Central memory CD8-positive, alpha-beta T cell (primary cell): ENCODE measurements at places on chromosomes 12 and 14.

GRCh38 chr14:36317650-36318049, 2.8 kb downstream of the MBIP start:
- no peak for DNase-seq
- no peak overlapping the region for H3K4me3 ChIP-seq
- H3K36me3 ChIP-seq = peaks cover 19% of the 10 kb centered on the region
- H3K27ac ChIP-seq = no peak overlapping the region
- H3K4me1 ChIP-seq = peaks cover 33% of the 10 kb centered on the region

DNA sequence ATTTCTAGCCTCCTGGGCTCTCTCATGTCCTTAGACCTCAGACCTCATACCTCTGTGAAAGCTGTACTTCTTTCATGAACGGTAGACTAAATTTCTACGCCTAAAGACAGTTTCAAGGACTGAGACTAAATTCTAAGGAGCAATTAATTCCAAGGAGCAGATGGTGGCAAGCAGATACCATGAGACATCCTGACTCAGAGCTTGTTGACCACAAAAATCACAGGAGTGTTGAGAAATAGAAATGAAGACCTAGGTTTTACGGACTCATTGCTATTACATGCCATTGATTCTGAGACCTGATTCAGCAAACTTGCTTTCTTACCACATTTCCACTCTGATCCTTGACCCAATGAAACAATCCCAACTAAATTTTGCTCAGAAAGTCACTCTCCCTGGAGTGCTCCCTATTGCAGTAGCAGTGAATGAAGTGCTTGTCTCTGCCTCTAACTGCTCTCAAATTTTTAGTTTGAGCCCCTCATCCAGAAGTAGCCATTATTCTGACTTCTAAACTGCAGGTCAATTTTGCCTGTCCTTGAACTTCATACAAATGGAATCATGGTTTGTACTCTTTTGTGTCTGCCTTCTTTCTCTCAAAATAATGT, 52.0 kb downstream of the PEX5 start:
- H3K4me3 ChIP-seq = no peak overlapping the region
- peaks cover 52% of the 10 kb centered on the region for H3K27me3 ChIP-seq
- no peak for DNase-seq
- H3K36me3 ChIP-seq = no peaks in the 10 kb centered on the region

DNA sequence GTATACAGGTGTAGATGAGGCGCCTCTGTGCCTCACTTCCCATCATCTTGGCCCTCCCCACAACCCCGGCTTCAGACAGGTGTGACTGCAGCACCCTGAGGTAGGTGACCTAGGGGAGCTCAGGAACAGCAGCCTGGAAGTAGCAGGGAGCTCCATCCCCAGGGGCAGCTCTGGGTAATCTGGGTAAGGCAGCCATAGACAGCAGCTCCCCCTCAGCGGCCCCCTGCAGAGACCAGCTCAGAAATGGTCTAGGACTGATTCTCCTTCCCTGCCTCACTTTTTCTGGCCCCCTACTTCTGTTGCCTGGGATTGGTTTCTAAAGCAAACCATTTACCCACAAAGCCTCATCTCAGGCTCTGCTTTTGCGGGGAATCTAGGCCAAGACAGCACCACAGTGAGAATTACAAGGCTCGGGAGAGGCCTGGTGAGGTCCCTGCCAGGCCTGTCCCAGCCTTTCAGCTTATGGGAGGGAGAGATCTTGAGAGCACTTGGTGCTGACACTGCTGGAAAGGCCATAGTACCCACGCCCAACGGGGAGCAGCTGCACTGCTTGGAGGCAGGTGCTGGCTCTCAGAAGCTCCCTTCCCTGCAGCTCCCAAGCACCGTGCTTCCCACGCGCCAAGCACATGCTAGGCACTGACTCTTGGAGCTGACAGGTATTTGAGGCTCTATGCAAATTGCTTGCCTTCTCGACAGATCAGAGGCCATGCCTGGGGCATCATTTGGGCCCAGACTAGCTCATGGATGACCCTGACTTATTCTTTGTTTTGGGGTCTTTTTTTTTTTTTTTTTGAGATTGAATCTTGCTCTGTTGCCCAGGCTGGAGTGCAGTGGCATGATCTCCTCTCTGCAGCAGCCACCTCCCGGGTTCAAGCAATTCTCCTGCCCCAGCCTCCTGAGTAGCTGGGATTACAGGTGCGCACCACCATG, 45.1 kb upstream of the TRAF3 start:
- no peaks in the 10 kb centered on the region for H3K27me3 ChIP-seq
- DNase-seq = no peak

GRCh38 chr14:63100552-63100951, 55.3 kb upstream of the KCNH5 start:
- no peaks in the 10 kb centered on the region for H3K4me1 ChIP-seq
- DNase-seq = no peak
- no peaks in the 10 kb centered on the region for H3K36me3 ChIP-seq
- H3K4me3 ChIP-seq = no peak overlapping the region

GRCh38 chr12:120010661-120011230, 21.7 kb downstream of the BICDL1 start:
- peak overlapping the region; percentile 56 for H3K4me3 ChIP-seq
- peaks cover 48% of the 10 kb centered on the region for H3K36me3 ChIP-seq
- DNase-seq = no peak
- H3K27ac ChIP-seq = peak overlapping the region; percentile 99
- peaks cover 83% of the 10 kb centered on the region for H3K4me1 ChIP-seq

GRCh38 chr14:93299416-93299815, 33.4 kb downstream of the BTBD7 start:
- H3K36me3 ChIP-seq = peaks cover 9% of the 10 kb centered on the region
- no peak for DNase-seq
- H3K4me3 ChIP-seq = no peak overlapping the region
- H3K4me1 ChIP-seq = peaks cover 37% of the 10 kb centered on the region

DNA sequence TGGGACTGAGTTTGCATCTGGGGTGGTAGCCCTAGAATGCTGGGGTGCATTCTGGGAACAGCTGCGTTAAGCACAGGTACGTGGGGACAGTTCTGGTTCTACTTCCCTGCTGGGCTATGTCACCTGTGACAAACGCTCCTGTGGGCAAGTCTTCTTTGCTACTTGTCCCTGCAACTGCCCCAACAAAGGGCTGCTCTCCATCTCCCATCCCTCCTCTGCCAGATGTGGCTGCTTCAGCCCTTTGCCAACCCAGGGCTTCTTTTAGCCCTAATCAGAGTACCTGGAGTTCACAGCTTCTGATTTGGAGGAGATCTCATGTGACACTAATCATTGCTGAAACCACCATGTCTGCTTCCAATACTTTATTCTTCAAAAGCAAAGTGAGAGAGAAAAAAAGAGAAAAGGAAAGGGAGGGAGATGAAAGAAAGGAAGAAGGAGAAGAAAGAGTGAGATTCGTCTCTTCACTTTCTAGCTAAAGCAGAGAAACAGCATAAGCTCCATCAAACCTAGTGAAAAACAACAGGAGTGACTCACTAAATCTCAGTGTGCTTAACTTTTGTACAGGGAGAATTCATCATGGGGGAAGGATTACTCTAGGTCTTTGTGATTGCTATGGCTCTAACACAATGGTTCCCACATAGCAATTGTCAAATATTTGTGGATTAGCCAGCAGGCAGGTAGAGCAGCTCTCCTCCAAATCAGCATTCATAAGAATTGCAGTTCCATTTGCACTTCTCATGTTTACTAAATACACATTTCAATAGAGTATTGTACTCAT, 174.8 kb downstream of the LRIG3 start:
- no peaks in the 10 kb centered on the region for H3K4me1 ChIP-seq
- H3K36me3 ChIP-seq = no peaks in the 10 kb centered on the region
- H3K27me3 ChIP-seq = no peaks in the 10 kb centered on the region
- DNase-seq = no peak

DNA sequence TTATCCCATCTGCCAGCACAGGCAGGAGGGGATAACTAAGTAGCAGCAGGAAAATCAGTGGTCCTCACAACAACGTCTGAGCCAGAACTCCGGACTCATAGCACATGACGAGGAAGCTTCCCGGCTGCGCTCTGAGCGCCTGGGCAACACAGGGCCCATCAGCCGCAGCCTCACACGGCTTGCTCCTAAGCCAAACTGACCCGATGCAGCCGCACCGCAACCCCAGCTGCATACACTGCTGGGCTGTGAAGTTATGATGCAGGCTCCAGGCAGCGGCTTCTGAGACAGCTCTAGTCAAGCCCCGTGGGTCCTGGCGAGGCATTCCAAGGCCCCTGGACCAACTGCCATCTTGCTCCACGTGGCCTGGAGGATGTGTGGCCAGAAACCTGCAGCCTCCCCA, 28.1 kb downstream of the ZFYVE21 start:
- H3K4me3 ChIP-seq = no peak overlapping the region
- peaks cover 11% of the 10 kb centered on the region for H3K36me3 ChIP-seq
- peaks cover 10% of the 10 kb centered on the region for H3K4me1 ChIP-seq
- no peak overlapping the region for H3K27ac ChIP-seq
- no peaks in the 10 kb centered on the region for H3K27me3 ChIP-seq

DNA sequence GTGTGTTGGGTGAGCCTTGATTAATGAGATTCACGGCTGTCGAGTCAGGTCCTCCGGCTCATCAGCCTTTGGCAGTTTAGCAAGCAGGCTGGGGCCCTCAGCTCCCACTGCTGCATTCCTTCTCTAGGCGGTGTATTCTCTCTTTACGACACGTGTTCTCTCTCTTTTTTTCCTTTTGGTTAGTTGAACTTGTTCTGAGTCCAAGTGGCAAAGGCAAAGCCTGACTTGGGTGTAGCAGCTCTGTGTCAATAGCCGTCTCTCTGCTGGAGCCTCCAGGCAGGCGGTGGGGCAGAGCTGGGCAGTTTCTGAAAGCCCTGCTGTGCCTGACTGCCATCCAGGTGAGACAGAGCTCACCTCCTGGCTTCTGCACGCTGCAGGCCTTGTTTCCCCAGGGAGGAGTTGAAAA, 46.6 kb downstream of the SUSD6 start:
- H3K27ac ChIP-seq = peak overlapping the region; percentile 52
- H3K36me3 ChIP-seq = peaks cover 12% of the 10 kb centered on the region
- H3K4me3 ChIP-seq = no peak overlapping the region
- H3K27me3 ChIP-seq = no peaks in the 10 kb centered on the region
- H3K4me1 ChIP-seq = peaks cover 85% of the 10 kb centered on the region

- peak overlapping the region; percentile 95 for H3K27ac ChIP-seq
- H3K4me1 ChIP-seq = peaks cover 53% of the 10 kb centered on the region
- peaks cover 48% of the 10 kb centered on the region for H3K36me3 ChIP-seq
- H3K4me3 ChIP-seq = peak overlapping the region; percentile 98
- no peak for DNase-seq
These were observed 888 bp downstream of the CCDC88C start for GRCh38 chr14:91416744-91417119.

DNA sequence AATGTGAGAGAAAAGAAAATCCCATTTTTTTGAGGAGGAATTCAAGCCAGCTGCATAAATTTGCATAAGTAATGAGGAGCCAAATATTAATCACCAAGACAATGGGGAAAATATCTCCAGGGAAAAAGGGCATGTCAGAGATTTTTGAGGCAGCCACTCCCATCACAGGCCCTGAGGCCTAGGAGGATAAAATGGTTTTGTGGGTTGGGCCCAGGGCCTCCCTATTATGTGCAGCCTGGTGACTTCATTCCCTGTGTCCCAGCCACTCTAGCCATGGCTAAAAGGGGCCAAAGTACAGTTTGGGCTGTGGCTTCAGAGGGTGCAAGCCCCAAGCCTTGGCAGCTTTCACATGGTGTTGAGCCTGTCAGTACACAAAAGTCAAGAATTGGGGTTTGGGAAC, 1051.0 kb upstream of the FOXG1 start:
- no peak overlapping the region for H3K27ac ChIP-seq
- H3K4me1 ChIP-seq = no peaks in the 10 kb centered on the region
- H3K36me3 ChIP-seq = no peaks in the 10 kb centered on the region
- H3K4me3 ChIP-seq = no peak overlapping the region
- DNase-seq = no peak
- H3K27me3 ChIP-seq = no peaks in the 10 kb centered on the region

DNA sequence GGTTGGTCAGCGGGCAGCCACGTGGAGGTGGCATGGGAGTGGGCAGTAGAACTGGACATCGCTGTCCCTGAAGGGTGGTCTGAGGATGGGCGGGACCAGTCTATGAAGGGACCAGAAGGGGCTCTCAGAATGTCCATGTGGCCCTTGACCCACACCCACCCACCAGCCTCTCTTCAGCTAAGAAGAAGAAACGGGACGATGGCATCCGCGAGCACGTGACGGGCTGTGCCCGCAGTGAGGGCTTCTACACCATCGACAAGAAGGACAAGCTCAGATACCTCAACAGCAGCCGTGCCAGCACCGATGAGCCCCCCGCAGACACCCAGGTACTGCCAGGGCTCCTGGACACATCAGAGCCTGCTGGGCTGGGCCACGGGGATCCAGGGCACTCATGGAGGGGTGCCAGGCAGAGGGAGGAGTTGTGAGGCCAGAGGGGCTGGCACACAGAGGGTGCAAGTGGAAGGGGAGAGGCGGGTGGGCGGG, 21.3 kb downstream of the SETD1B start:
- peaks cover 74% of the 10 kb centered on the region for H3K36me3 ChIP-seq
- H3K27ac ChIP-seq = no peak overlapping the region
- no peak overlapping the region for H3K4me3 ChIP-seq
- DNase-seq = no peak
- no peaks in the 10 kb centered on the region for H3K27me3 ChIP-seq
- peaks cover 29% of the 10 kb centered on the region for H3K4me1 ChIP-seq

DNA sequence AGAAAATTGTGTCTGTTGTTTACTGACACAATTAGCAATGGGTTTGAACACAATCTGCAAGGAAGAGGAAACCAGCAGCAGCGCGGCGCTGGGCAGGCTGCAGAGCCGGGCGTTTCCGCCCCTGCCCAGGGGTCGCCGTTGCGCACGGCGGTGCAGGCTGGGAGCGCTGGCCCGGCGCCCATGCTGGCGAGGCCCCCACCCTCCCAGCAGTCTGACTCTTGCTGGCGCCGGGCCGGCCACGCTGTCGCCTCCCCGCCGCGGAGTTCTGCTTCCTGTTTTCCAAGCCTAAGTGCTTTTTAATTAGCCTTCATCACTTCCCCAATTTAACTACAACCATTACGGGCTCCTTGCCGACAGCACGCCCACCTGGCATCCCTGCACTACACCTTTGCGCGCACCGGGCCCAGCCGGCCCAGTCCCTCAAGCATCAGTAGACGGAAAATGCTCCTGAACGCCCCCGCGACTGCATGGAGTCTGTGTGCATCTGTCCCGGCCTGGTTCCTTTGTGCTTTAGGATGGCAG, 212.1 kb downstream of the GXYLT1 start:
- H3K4me3 ChIP-seq = peak overlapping the region; percentile 50
- H3K4me1 ChIP-seq = peaks cover 6% of the 10 kb centered on the region
- peak overlapping the region; percentile 47 for H3K27ac ChIP-seq
- no peak for DNase-seq

GRCh38 chr14:60657456-60658210, 8.4 kb upstream of the SIX1 start:
- DNase-seq = no peak
- peaks cover 28% of the 10 kb centered on the region for H3K4me1 ChIP-seq
- peaks cover 4% of the 10 kb centered on the region for H3K36me3 ChIP-seq
- peaks cover 96% of the 10 kb centered on the region for H3K27me3 ChIP-seq

DNA sequence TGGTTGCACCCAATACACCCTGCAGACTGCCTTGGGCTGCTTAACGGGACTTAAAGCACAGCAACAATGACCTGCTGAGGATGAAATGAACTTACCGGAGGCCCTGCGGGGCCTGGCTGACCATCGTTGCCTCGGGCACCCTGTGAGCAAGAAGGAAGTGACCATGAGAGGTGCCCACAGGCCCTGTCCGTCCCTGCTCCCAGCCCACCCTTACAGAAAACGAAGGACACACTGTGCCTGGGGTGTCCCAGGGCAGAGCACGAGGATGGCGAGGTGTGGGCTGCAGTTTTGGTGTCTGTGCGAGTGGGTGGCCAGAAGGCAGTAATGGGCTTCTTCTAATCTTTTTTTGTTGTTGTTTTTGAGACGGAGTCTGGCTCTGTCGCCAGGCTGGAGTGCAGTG, 14.6 kb downstream of the COL2A1 start:
- no peak for DNase-seq
- H3K4me3 ChIP-seq = no peak overlapping the region
- H3K27ac ChIP-seq = no peak overlapping the region
- no peaks in the 10 kb centered on the region for H3K36me3 ChIP-seq
- H3K27me3 ChIP-seq = peaks cover 13% of the 10 kb centered on the region
